Stimulated activated CD4-positive, alpha-beta T cell treated with anti-CD3 and anti-CD28 coated beads, TNF-alpha, amount 100 ng/mL, for 48 hours (primary cell): ENCODE measurements at places on chromosomes 12 and 14.

DNA sequence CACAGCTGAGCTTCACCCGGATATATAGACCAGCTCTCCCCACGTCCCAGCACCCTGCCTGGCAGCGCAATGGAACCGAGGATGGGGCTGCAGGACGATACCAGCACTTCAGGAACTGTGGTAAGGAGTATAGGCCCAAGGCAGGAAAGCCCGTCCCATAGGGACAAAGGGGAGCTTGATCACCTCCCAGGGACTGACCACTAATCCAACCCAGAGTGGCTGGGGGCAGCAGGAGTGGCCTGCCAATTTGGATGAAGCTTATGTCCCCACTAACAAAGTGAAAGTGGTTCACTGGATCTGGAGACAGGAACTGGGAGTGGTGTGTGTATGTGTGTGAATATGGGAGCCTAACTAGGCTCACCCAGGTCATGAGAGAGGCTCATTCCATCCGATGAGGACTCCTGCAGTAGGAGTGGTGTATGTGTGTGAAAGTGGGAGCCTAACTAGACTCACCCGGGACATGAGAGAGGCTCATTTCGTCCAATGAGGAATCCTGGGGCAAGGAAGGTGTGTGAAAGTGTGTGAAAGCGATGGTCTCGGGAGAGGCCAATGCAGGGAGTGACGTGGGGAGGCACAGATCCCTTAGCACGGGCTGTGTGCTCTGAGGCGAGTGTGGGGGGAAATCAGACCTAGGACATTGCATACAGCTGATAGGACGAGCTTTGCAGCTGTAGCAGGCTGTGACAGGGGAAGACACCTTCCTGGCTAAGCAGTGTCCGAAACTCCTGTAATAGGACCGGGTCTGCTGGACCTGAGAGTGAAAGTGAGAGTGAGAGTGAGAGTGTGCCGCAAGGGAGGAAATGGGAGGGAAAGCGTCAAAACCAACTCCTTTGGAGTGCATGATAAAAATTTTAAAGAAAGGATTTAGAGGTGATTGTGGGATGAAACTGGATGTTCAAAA lies 25.7 kb downstream of the KLRK1 start:
- DNase-seq = no peak

GRCh38 chr12:89117448-89118034 lies 234.8 kb downstream of the DUSP6 start:
- DNase-seq = no peak

DNA sequence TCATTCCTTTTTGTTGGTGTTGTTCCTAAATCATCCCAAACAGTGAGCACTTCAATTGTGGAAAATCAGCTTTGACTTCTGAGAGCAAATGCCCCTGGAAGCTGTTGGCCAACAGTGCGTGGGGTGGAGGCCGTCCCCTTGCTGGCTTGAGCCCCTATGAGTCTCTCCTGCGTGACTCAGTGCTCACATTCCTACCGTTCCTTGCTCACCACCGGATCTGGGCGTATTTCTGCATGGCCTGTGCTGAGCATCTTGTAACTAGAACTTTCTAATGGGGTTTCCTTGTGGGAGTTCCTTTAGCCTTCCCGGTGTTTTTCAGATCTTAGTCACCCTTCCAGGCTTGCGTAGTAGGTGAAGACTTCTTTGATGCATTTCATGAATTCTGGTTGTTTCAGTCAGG lies 14.7 kb downstream of the SERPINA1 start:
- no peak for DNase-seq

DNA sequence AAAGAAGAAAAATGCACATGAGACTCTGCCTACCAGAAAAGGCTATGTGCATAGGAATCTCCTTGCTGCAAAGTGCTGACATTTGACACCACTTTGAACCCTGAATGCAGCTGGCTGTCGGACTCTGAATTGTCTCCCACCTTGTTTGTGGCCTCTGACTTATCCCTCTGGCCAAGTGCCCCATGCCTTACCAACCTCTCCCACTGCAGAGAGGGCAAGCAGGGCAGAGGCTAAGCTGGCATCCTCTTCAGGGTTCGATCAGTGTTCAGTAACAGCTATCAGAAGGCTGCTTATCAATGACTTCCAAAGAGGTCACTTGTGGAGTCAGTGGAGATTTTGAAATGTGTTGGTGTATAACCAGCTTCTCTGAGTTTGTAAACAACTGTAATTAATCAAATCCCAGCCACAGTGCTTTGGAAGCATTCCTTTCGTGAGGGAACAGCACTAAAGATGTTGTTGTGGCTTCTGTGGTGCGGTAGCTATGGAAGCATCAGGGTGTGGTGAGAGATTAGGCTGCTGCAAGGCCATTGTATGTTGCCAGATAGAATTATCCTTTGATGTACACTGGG lies 22.6 kb upstream of the BMP4 start:
- DNase-seq = no peak

DNA sequence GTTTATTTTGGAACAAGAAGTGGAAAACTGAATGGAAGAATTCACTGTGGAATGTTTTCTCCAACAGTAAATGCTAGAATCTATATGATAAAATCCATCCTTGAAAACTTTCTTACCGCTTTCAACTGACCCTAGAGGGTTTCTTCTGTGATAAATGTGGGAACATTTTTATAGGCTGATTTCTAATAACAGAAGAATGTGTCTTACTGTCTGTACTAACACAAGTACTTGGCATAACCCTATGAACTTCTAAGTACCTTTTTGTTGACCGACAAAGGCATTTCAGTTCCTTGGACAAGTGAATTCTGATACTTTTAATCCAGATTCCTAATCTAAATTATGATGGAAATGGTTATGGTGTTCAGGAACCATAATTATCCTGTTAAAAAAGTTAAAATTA lies 1109.7 kb upstream of the FLRT2 start:
- no peak for DNase-seq

GRCh38 chr14:104396682-104397470 lies 182.7 kb upstream of the C14orf180 start:
- DNase-seq = no peak

GRCh38 chr12:70032076-70032475 lies 207.0 kb downstream of the MYRFL start:
- DNase-seq = no peak

- no peak for DNase-seq
These were observed 1.3 kb downstream of the TMEM132D start for GRCh38 chr12:129902371-129903091.

- DNase-seq = no peak
These were observed 10.0 kb downstream of the FBXO33 start for GRCh38 chr14:39422243-39422642.

DNA sequence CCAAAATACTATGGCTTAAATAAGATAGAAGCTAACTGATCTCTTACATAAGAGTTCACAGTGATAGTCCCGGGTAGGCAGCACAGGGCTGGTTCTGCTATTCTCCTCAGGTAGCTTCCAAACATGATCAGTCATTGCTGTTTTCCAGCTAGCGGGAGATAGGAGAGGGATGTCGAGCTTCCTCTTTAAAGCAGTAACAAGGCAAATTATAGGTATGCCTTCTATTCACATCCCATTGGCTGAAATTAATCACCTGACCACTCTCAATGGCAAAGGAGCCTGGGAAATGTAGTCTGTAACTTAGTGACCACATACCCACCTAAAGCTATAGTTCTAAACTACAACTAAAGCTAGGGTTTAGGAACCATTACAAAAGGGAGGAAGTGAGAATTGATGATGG lies 34.5 kb upstream of the VRK1 start:
- DNase-seq = no peak

GRCh38 chr14:103022685-103023044 lies 34.7 kb downstream of the CDC42BPB start:
- no peak for DNase-seq

- DNase-seq = peak; percentile 84
These were observed 52.1 kb downstream of the DAD1 start for GRCh38 chr14:22536853-22537338.

- no peak for DNase-seq
These were observed 29.8 kb downstream of the BICD1 start for GRCh38 chr12:32136404-32136803.

DNA sequence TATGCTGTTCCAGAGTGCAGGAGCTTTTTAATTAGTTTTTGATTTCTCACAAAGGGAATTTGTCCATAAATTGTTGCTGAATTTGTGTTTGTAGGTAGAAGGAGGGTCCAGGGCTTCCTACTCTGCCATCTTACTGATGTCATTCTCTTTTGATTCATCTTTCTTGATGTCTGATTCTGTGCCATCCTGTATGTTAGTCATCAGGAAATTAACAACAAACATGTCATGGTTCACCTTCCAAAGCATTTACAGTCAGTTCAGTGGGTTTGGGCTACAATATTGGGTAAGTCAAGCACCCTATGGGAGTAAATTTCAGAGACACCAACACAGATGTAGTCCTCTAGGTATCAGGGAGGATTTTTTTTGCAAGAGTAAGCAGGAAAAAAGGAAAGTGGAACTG lies 135.2 kb upstream of the SLC38A2 start:
- DNase-seq = no peak

- DNase-seq = no peak
These were observed 295.4 kb downstream of the RPAP3 start for GRCh38 chr12:47410383-47410782.

- no peak for DNase-seq
These were observed 700.6 kb downstream of the DIO2 start for GRCh38 chr14:79510659-79511058.

GRCh38 chr12:590206-590750 lies 73.0 kb downstream of the NINJ2 start:
- DNase-seq = no peak

DNA sequence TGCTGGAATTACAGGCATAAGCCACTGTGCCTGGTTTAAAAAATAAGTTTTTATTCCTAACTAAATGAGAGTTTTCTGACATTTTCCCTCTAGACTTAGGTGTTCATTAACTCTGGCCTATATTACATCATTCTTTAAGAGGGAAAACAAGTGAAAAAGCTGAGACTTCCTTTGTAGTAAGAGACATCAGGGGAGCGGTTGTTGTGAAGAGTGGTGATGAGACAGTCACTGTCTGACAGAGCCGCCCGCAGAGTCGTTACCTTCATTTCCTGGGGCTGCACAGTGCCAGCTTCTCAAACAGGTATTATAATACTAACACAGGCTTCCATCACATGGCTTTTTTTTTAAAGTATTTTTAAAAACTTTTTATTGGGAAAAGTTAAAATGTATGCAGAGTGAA lies 19.7 kb upstream of the TDRD9 start:
- no peak for DNase-seq

- no peak for DNase-seq
These were observed 80.3 kb downstream of the PAPOLA start for GRCh38 chr14:96582411-96582961.

- DNase-seq = no peak
These were observed 19.0 kb upstream of the SMOC1 start for GRCh38 chr14:69860221-69860620.

DNA sequence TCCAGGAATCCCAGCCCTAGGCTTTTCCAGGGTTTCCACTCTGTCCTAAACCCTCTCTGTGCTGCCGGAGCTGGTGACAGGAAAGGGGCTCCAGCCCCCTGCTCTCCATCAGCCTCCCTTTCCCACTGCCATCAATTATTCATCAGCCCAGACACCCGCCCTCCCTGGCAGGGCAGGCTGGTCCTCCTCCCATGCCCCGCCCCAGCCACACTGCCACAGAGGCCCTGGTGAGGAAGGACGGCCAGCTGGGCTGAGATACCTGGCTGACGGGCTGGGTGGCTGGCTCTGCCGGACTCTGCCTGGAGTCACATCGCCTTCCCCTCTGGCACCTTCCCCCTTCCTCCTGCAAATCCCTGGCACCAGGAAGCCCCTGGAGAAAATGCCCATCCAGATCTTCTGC lies 11.9 kb upstream of the SMARCD1 start:
- no peak for DNase-seq

- DNase-seq = no peak
These were observed 6.8 kb upstream of the HNF1A start for GRCh38 chr12:120971299-120972180.

- DNase-seq = no peak
These were observed 26.6 kb upstream of the LIMA1 start for GRCh38 chr12:50309950-50310349.

DNA sequence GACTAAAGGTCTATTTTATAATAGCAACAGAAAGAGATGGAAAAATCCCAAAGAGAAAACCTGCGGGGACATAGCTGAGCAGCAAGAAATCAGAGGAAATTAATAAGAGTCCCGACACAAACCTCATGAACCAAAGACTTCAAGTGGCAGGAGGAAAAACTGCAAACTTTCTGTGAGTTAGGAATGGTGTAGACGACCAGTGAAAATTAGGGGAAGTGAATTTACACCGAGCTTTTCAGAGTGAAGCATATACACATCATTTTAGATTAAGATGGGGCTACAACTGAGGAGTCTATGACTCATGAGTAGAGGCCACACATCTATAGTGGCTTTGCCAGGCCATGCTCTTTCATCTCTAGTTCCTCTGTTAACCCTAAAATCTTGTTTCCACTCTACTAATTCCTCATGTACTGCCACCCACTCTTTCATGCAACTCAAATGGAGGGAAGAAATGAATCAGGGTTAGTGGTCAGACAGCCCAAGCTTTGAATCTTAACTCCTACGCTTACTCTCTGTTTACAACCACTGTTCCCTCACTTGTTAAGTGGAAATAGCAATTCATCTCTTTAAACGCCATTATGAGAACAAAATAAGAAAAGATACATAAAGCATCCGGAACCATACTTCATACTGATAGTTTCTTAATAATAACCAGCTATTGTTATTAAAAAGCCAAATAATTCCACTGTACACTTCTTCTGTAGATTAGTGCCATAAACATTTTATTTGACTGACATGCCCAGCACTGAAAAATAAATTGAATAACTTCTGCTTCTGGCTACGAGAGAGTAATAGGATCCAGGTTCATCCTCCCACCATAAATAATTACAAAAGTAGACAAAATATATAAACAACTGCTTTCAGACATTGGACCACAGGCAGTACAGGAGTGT lies 219.3 kb downstream of the RMST start:
- DNase-seq = no peak

DNA sequence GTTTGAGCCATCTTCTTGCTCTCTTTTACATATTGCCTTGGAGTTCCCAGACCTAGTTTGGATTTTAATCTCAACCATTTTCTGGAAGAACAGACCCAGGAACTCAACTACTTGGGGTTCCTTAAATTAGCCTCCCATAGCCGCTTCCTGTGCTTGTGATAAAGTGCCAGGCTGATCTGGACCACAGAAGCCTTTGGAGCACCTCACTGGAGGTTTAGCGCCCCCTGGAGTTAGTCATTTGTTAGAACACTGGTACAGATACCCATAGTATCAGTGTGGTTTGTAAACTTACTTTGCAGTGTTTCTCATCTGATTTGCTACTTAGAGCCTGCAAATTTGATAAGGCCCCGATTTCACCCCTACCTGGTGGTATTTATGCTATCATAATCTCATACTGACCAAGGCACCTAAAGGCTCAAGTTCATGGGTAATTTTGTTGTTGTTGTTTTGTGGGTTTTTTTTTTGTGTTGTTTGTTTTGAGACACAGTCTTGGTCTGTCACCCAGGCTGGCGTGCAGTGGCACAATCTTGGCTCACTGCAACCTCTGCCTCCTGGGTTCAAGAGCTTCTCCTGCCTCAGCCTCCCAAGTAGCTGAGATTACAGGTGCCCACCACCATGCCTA lies 3.7 kb downstream of the UNC119B start:
- peak; percentile 72 for DNase-seq

GRCh38 chr12:53219292-53219955 lies 12.4 kb upstream of the ITGB7 start:
- DNase-seq = peak; percentile 66
